Pons (tissue), 1 donor: ENCODE measurements at places on chromosomes 5 and 9.

GRCh38 chr5:33371660-33372059 is 69.1 kb upstream of the TARS1 start:
- no peak for DNase-seq

DNA sequence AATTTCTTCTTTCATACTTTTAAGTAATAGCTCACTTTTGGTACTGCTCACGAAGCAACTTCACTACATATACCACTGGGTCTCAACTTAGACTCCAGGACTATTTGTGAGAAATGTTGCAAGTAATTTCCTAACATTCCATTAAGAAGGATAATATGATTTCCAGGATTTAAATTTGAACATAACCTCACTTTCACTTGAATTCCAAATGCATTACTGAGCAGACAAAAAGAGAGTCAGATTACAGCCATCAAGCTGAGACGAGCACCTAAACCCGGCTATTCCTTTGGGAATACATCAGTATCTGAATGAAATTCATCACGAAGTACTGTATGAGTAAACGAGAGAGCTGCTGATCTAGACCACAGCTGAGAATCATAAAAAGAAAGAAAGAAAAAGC is 47.3 kb downstream of the LIFR start:
- no peak for DNase-seq

GRCh38 chr9:104485014-104485413 is 19.0 kb upstream of the OR13F1 start:
- DNase-seq, result no peak

DNA sequence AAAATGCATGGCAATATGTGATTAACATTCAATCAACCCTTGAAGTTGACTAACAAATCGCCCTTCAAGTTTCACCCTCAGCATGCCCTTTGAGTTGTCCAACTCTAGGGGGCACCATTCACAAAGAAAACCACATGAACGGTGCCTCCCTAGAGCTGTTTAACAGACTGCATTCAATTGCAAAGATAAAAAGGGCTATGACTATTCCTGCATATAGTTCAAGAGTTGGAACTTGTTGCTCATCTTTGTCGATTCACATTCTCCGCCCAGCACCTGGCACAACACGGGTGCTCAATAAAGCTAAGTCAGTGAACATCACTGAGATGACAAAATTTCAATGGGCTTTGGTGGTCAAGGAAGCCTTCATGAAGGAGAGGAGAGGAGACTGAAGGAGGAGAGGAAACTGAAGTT is 69.6 kb upstream of the SLC30A5 start:
- peak; percentile 75 for DNase-seq

DNA sequence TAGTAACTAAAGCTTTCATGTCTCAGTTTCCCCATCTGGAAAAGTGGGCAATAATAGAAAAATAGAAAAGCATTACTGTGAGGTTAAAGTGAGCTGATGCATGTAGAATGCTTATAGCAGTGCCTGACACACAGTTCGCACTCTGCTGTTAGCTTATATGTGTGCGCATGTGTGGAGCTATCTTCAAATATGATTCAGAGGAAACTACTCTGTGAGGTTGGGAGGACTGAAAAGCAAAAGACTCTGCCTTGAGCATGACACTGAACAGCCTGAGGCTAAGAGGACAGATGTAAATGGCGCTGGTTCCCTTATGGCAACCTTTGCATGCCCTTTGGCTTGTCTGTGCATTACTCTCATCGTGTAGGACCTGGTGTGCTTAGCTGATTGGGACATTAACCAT is 19.4 kb downstream of the NTRK2 start:
- no peak for DNase-seq

- DNase-seq, result no peak
Measured at GRCh38 chr5:32030686-32031085, 143.4 kb downstream of the GOLPH3 start.

DNA sequence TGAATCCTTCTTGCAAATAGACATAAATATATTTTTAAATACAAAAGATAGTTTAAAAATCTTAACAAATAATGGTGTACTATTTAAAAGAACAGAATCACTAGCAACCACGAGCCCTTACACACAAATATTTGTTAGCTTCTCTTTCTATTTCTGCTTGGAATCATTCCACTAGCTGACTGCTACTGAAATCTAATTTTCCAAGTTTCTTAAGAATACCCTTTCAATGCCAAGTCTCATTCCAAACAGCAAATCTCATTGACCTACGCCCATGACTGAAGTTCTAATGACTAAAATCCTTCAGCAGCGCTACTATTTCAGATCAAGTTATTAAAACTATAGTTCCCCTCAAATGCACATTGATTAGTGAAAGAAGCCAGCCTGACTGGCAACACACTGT is 13.2 kb upstream of the PPP1R2B start:
- DNase-seq, result no peak

GRCh38 chr5:38590838-38591522 is 34.5 kb upstream of the LIFR start:
- no peak for DNase-seq

DNA sequence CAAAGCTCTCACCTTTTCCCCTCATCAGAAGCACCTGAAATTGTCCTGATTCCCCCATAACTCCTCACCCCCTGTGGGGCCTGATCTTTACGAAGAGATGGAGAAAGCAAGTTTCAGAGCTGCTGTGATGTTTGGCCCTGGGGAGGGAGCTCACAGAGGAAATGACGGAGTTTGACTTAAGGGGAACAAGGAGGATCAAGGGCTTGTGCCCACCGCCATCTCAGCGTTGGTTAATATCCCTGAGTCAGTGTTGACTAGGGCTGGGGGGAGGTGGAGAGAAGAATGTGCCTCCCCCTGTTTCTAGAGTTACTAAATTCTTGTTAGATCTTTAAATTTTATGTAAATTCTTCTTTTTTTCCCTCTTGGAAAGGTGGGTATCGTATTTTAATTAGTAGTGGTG is 27.8 kb downstream of the FGF18 start:
- DNase-seq, result no peak

DNA sequence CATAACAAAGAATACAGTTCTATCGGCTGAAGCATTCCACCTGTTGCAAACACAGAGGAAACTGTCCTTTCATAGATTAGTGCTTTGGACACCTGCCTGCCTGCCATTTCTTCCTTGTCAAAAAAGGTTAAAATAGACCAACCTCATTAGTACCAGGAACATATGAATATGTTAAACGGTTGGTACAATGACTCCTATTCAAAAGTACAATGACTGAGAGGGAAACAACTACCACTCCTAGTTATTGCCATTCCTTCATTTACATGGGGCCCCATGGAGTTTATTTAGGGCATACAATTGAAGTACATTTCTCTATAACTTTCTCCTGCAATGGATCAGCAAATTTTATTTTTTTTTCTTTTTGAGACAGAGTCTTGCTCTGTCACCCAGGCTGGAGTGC is 77.4 kb upstream of the PIP5K1B start:
- no peak for DNase-seq

- no peak for DNase-seq
Measured at GRCh38 chr5:35246900-35247647, 16.8 kb upstream of the PRLR start.

DNA sequence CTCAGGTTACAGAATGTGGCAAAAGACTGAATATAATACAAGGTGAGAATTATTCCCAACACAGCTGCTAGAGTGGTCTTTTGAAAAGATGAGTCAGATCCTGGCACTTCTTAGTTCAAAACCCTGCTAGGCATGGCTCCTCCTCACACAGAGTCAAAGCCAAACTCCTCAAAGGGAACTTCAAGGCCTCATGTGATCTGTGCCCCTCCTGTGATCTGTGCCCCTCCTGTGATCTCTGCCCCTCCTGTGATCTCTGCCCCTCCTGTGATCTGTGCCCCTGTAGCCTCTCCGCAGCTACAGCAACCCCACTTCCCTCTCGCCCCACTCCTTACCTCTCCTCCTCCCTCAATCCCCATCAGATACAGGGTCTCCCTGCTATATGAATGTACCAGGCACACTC is 525.5 kb upstream of the CCNG1 start:
- DNase-seq, result no peak

GRCh38 chr5:107376546-107377276 is 294.0 kb downstream of the EFNA5 start:
- DNase-seq, result no peak

GRCh38 chr5:157431544-157432200 is 28.3 kb upstream of the NIPAL4 start:
- peak; percentile 97 for DNase-seq

GRCh38 chr9:126564128-126564527 is 49.6 kb upstream of the LMX1B start:
- no peak for DNase-seq

- DNase-seq, result no peak
Measured at GRCh38 chr9:135612437-135612836, 26.9 kb downstream of the GLT6D1 start.

GRCh38 chr5:37665889-37666288 is 174.0 kb downstream of the GDNF start:
- DNase-seq, result peak; percentile 61

DNA sequence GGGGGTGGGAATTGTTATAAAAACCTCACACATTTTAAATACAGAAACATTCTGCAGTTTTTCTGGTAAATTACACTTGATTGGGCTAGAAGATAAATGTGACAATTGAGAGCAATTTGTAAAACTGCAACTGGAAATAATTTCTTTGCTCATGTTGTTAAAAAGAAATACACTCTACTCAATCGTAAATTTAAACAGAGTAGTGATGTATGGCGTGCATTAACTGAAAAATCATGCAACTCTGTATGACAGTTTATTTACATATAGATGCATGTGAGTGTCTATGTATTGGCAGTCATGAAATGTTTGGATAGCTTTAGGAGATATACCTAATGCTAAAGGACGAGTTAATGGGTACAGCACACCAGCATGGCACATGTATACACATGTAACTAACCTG is 554.9 kb downstream of the PRELID2 start:
- no peak for DNase-seq

GRCh38 chr5:763397-763796 is 21.1 kb downstream of the ZDHHC11B start:
- DNase-seq, result no peak

DNA sequence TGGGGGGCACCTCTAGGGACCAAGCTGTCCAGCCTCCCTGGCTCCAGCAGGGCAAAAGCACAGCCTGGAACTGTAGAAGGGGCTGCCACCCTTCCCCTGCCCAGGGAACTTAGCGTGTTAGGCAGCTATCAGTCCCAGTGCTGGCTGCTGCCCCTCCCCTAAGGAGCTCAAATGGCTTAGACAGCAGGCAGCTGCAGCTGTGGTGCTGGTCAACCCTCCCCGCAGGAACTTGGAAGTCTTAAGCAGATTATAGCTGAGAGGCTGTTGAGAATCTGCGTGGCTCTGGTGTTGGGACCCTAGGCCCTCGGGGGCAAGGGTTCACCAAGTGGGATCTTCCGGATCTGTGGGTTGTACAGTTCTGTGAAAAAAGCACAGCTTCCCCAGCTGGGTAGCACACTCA is 536.5 kb upstream of the CDH10 start:
- no peak for DNase-seq

GRCh38 chr5:144210655-144211054 is 40.0 kb downstream of the KCTD16 start:
- DNase-seq, result no peak

DNA sequence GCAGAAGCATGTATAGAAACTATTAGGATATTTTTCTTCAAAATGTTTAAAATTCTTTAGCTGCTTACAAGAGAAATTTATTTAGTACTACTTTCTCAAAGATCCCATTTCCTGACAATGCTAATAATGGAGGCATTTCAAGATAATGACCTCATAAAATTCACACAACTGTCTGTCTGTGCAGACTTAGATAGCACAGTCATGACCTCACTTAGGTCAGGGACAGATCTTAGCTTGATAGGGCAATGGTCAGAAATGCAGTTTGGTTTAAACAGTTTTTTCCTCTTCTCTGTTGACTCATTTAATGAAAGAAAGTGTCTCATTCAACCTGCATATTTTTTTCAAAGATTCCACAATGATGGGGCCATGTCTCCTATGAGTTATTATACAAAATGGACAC is 128.4 kb downstream of the GRIA1 start:
- no peak for DNase-seq

DNA sequence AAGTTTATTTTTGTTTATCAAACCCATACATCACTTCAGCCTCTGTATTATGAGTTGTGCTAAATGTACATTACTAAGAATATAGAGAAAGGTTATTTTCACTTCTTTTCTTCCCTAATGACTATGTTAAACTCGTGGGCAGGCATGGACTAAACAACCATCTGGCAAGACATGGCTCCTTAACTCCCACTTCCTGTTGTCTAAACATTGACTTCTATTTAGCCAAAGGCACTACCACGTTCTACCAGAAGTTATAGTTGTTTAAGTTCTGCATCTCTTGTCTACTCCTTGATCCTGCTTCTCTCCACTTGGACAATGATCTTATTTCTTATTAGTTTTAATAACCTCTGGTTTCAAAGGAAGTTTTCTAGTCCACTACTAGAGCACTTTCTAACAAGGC is 136.1 kb downstream of the MACIR start:
- DNase-seq, result no peak

- no peak for DNase-seq
Measured at GRCh38 chr9:36218411-36218901, 27.7 kb downstream of the CLTA start.

- no peak for DNase-seq
Measured at GRCh38 chr5:29054694-29055093, 2016.3 kb upstream of the CDH9 start.

DNA sequence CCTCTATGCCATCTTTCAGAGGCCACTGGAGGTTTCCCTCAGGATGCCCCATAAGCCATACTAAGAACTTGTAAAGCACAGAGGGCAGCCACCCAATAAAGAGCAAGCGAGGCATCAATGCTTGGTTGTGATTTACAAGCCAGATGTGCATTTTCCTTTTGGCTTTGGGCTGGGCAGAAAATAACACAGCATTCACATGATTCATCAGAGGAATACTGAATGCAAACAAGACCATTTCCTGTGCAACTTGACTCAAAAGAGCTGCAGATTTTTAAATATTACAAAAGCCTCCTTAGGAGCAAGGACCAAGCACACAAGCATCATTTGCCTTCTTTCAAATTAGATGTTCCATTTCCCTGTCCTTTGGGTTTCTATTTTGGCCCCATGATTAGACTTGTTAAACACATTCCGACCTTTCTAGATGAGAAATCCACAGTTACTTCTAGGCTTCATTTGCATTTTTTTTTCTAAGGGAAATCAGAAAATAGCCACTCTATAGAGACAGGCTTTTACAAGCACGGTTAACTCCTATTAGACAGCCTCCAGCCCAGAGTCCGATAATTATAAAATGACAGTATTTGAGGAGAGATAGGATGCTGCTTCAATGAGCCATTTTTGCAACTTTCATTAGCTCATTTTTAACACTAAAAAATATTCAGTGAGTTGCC is 207.8 kb downstream of the SEMA5A start:
- DNase-seq, result peak; percentile 88

GRCh38 chr5:179895861-179896260 is 11.8 kb downstream of the TBC1D9B start:
- no peak for DNase-seq
